ENCODE measurements at places on chromosomes 3 and 15. TPM values are rescaled to one million over a fixed set of nuclear protein-coding genes. Genes with fewer than 3 reads are reported as not detected.

GRCh38 chr3:41893977-41894376 lies 67.9 kb downstream of the ULK4 start:
- no peak for DNase-seq

DNA sequence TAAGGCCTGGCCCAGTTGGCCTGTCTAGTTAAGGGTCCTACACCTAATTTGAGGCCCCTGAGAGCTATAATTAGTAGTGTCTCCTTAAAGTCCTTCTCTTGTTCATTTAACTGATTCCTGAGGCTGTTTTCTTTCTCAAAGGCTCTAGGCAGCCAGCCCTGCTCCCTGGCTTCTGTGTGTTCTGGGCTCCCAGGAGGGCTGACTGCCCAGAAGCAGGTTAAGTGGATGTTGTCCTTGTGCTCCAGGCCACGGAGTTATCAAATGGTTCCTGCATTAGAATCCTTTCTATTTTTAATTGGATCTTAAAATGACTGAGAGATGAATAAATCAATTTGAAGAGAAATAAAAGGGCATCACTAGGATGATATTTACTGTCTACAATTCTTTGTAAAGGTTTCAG lies 140.0 kb downstream of the SNRK start:
- no peak for DNase-seq

The NRROS gene
- 19.5 TPM for total RNA-seq

DNA sequence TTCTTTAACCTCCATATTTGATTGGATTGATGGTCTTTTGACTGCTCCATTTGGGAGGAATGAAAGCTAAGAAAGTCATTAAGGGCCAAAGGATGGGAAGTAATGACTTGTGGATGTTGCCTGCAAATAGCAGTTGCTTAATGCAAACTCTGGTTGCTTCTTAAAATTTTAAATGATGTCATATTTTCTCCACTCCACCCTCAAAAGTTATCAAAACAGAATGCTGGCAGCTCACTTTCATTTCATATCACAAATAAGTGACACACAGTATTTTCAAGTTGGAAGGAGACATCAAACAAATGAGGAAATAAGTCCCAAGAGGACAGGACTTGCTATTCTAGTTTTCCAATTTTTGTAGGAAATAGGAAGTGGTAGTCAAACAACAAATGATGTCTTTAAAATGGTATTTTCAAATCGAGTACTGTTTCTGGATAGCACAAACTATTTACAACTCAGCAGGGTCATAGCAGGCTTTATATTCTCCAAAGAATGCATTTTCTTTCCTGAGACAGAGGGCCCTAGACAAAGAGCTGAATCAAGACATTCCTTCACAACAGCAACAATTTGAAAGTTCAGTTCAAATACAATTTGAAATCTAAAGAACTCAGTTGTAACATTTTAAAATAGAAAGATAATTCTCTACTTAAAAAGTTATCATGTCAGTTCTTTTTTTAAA lies 165.1 kb upstream of the UBE2E1 start:
- no peak for DNase-seq

GRCh38 chr15:81155375-81156218 lies 21.5 kb downstream of the CFAP161 start:
- DNase-seq, result no peak
